Activated CD8-positive, alpha-beta T cell treated with anti-CD3 and anti-CD28 coated beads for 36 hours (primary cell): ENCODE measurements at places on chromosomes 11 and 22. TPM values are rescaled to one million over a fixed set of nuclear protein-coding genes. Genes with fewer than 3 reads are reported as not detected.

DNA sequence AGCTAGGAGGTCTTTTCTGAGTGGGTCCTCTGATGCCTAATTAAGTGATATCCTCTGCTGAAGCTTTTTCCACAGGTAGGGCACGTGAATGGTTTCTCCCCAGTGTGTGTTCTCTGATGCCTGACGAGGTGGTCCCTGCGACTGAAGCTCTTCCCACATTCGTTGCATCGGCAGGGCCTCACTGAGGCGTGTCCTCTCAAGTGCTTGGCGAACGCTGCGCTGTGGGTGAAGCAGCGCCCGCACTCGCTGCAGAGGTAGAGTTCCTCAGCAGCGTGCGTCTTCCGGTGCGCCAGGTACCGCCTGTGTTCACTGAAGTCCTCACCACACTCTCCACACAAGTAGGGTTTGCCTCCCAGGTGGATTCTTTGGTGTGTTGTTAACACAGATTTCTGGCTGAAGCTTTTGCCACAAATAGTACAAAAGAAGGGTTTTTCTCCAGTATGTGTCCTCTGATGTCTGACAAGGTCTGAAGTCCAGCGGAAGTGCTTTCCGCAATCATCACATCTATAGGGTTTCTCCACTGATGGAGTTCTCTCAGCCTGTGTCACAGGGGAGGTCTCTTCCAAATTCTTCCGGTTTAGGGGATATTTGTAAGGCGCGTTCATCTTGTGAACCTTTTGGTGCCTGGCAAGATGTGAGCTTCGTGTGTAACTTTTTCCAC lies 15.3 kb downstream of the ZNF202 start:
- peaks cover 57% of the 10 kb centered on the region for H3K36me3 ChIP-seq
- H3K27me3 ChIP-seq, result no peaks in the 10 kb centered on the region
- no peaks in the 10 kb centered on the region for H3K4me1 ChIP-seq
- no peak overlapping the region for H3K4me3 ChIP-seq

The HEPHL1 gene
- not detected for total RNA-seq

DNA sequence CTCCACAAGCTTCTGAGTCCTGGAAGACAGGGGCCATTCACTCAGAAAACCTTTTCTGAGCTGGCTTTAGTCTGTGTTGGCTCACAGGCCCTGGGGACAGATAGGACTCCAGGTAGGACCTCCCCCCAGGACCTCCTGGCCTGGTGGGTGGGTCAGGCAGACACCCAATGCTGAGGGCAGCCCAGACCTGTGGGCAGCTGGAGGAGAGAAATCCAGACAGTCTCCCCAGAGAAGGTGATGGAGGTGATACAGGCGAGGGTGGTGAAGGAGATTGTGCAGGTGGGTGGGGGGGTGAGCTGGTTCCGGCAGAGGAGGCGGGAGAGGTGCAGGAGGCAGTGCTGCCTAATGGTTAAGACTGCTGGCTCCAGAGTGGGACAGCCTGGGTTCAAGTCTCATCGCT lies 15.6 kb downstream of the LRRC32 start:
- H3K27me3 ChIP-seq, result peaks cover 8% of the 10 kb centered on the region
- H3K36me3 ChIP-seq, result no peaks in the 10 kb centered on the region
- H3K27ac ChIP-seq, result no peak overlapping the region
- DNase-seq, result no peak
- H3K4me3 ChIP-seq, result no peak overlapping the region

The PANX3 gene
- total RNA-seq, result not detected

GRCh38 chr22:33785283-33785968 lies 134.8 kb downstream of the LARGE1 start:
- H3K4me1 ChIP-seq, result no peaks in the 10 kb centered on the region
- no peak for DNase-seq
- H3K4me3 ChIP-seq, result no peak overlapping the region
- no peaks in the 10 kb centered on the region for H3K36me3 ChIP-seq
- no peak overlapping the region for H3K27ac ChIP-seq
